ENCODE measurements at places on chromosomes 7 and 10. TPM values are rescaled to one million over a fixed set of nuclear protein-coding genes. Genes with fewer than 3 reads are reported as not detected.

PAPOLB gene
- 1.4 TPM for total RNA-seq

CLCN1 gene
- not detected for total RNA-seq

HKDC1 gene
- 2.4 TPM for total RNA-seq

GHRHR gene
- total RNA-seq, result not detected

DEPP1 gene
- total RNA-seq, result 294 TPM

IRF5 gene
- total RNA-seq, result 5.2 TPM

ZNF853 gene
- total RNA-seq, result 27.4 TPM

ARF5 gene
- 188 TPM for total RNA-seq

CDHR3 gene
- 8.6 TPM for total RNA-seq

FBXL13 gene
- 5.6 TPM for total RNA-seq

STRIP2 gene
- 0.54 TPM for total RNA-seq

IGFBP3 gene
- total RNA-seq, result 37.9 TPM

SCART1 gene
- 3.1 TPM for total RNA-seq

SYT15B gene
- 0.21 TPM for total RNA-seq

SPDYE2B gene
- not detected for total RNA-seq

IKZF1 gene
- 8.9 TPM for total RNA-seq

ICA1 gene
- 25.2 TPM for total RNA-seq

RTKN2 gene
- total RNA-seq, result 1.2 TPM

TMEM213 gene
- total RNA-seq, result not detected

OPALIN gene
- not detected for total RNA-seq

FAM180A gene
- 5.0 TPM for total RNA-seq

CUZD1 gene
- total RNA-seq, result 0.45 TPM

SNCG gene
- total RNA-seq, result 31.0 TPM
